ENCODE measurements at places on chromosomes 3 and 15. TPM values are rescaled to one million over a fixed set of nuclear protein-coding genes. Genes with fewer than 3 reads are reported as not detected.

SYNPR gene
- total RNA-seq, result not detected

GRCh38 chr3:23389686-23390085 lies 186.6 kb downstream of the UBE2E2 start:
- DNase-seq, result no peak

DNA sequence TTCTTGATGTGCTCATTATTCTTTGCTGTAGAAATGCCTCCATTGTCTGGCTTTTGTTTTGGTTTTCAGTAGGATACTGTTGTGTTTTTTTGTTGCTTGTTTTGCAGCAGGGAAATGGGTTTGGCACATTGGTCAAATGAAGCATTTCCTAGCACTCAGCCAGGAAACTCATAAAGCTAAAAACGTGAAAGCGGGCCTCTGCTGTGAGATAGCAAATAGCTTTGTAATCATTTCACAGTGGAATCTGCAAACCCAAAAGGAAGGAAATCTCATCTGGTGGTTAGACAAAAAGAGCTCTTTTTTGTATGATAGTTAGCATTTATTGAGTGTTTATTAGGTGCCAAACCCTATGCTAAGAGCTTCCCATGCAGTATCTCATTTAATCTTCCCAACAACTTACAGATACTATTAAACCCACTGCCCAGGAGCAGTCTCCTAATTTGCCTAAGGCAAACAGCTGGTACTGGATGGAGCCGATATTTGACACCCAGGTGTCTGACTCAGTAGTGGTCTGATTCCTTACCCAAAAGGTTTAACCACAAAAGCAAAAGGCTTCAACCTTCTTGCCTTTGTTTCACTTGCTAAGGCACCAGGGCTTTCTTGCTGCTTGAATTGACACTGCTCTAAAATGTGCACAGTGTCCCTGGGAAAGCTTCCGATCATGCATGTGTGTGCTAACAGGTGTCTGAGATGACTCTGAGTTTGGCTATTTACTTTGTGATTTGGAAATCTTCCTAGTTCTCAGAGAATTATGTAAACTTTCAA lies 527.9 kb upstream of the MDFIC2 start:
- DNase-seq, result no peak

DNA sequence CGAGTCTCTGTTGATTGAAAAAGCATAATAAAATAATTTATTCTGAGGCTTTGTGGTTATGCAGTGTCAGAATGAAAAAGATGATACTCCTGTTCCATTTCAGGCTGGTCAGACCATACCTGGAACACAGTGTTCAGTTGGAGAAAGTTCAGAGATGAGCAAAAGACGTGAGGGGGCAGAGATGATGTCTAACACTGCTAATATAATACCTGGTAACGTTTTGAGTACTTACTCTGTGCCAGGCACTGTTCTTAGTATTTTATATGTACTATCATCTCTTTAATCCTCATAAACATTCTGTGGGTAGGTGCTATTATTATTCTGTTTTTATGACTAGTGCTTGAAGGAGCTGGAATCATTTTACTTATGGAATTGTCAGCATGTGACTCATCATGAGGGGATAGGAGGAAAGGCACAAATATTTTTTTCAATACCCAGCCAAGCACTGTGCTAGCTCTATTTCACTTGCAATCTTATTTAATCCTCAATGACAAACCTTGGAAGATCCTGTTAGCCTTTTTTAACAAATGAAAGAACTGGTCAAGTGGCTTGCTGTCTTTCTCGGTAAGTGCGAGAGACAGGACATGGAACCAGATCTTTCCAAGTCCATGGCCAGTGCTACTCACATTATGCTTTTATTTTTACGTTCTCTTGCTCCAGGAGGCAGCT lies 31.8 kb downstream of the IQGAP1 start:
- DNase-seq, result no peak

DNA sequence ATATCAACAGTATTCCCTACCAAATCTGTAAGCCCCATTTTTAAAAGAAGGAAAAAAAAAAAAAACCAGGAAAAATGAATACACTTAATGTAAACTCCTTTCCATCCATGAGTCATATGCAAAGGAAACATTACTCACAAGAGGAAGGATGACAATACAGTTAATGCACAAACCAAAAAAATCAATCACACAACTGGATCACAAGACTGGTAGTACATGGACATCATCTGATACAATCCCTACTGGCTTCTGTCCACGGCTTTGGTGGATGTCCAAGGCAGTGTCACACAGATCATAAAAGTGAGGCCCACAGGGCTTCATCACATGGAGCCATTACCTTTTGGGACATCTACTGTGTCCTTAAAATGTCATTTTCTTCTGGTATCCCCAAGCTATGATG lies 44.0 kb downstream of the SUCLG2 start:
- no peak for DNase-seq

GRCh38 chr3:196246612-196247308 lies 30.4 kb downstream of the SLC51A start:
- no peak for DNase-seq

DNA sequence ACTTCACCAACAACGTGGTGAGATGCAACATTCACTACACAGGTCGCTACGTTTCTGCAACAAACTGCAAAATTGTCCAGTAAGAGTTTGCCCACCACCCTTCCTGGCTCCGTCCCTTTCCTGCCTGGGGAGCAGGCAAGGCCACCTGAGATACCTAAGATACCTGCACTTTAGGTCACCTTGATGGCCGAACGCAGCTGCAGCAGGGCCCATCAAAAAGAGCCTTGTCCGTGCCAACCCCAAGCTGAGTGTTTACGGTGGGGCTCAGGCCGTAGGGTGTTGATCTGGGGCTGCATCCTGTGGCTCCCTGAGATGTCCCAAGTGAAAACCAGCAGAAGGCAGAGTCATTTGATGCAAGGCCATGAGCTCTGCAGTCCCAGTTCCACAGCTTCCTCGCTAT lies 23.2 kb downstream of the LOXL1 start:
- no peak for DNase-seq

- DNase-seq, result no peak
Measured at GRCh38 chr15:81530271-81530691, 156.3 kb upstream of the TMC3 start.
